Right ventricle myocardium superior (tissue), 1 donor: ENCODE measurements at places on chromosomes 4 and X. TPM values are rescaled to one million over a fixed set of nuclear protein-coding genes. Genes with fewer than 3 reads are reported as not detected.

DNA sequence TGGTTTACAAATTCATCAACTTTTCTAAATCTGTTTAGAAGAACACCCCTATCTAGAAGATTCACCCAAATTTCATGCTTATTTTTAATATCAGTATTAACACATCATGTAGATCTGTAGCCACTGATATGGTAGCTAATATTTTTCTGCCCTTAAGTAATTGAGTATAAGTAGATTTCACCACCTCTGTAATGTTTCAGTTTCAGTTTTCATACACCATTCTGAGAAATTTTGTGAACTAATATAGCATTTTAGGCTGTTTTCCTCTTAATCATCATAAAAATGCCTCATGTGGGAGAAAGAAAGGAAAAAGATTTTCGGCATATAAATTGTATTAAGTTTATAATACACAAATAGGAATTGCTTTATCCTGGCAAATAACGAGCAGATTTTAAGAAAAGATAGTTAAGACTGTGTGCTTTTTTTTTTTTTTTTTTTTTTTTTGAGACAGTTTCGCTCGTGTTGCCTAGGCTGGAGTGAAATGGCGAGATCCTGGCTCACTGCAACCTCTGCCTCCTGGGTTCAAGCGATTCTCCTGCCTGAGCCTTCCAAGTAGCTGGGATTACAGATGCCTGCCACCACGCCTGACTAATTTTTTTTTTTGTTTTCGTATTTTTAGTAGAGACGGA, 21.4 kb upstream of the RBPJ start:
- DNase-seq = no peak

Gene CXCL1
- 0.81 TPM for total RNA-seq

Gene APBB2
- total RNA-seq = 22.5 TPM

DNA sequence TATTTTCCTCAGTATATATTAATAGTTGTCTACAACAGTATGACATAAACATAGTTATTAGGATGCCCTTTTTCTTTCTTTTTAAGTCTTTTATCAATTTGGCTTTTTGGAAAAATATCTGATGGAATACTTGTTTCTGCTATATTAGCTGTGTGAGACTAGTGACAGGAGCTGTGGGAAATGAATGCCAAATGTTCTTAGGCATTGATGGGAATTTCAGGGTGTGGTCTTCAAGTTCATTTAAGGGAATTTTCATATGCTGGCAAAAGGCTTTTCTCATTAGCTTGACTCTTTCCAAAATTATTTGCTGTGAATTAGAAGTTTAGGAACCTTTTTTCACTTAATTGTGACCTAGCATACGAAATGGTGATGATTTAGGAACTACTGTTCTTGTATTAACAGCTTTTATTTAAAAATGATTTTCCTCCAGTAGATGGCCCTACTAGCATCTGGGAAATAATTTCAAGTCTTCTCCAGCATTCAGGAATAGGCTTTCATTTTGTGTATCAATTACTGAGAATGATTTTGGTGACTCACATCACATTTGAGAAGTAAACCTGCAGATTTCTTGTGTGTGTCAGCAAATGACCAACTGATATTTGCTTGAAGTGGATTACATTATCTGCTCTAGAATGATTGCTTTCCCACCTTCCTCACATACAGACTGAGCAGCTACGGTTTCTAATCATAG, 70.9 kb downstream of the HTT start:
- DNase-seq = no peak

DNA sequence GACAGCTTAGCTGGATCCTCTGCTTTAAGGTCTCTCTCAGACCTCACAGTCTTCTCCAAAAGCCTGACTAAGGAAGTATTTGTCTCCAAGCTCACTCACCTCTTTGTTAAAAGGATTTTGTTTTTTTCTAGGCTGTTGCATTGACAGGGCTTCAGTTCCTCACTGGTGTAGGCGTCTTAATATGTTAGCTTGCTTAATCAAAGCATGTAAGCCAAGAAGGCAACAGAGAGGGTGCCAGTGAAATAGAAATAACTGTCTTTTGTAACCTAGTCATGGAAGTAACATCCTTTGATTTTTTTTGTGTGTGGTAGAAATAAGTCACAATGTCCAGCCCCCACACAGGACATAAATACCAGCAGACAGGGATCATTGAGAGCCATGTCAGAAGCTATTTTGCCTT, 58.8 kb downstream of the FIP1L1 start:
- no peak for DNase-seq

GRCh38 chr4:168656946-168657473, 160.2 kb downstream of the PALLD start:
- no peak for DNase-seq

DNA sequence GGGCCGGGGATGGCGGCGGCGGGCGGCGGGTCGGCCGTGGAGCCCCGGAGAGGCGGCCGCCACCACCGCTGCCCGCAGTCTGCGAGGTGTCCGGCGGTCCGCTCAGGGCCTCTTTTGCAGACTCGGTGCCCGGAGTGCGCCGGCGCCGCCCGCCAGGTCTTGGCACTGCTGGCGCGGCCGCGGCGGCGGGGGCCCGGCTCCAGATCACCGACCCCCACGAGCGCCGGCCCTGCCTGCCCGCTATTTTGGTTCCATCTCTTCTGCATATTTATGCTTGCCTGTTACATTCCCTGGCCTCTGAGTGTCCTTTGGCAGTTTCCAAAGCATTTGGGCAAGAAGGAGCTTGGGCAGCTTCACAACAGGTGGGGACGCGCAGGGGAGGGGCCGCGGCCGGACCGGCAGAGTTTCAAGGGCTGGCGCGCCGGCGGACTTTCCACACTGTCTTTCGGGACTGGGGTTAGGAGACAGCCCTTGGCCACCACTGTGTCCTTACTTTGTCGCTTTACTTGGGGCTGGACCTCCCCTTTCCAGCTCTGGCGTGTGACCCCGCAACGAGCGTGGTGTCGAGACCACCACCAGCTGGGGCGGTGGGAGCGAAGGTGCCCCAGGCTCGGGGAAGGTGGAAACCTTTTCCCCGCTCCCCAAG, 668 bp upstream of the TAPT1 start:
- peak; percentile 76 for DNase-seq

GRCh38 chr4:31236020-31236638, 516.0 kb downstream of the PCDH7 start:
- no peak for DNase-seq

GRCh38 chr4:164706675-164707074, 47.3 kb upstream of the SMIM31 start:
- DNase-seq = no peak

Gene CACNA1F
- 0.11 TPM for total RNA-seq
